ENCODE measurements at places on chromosomes 7 and 10.
A peak's percentile ranks its signal among the peaks of the same experiment; 100 is the strongest.

- no peak for DNase-seq
These were observed 305.3 kb downstream of the PRPF18 start for GRCh38 chr10:13892001-13892491.

- DNase-seq = no peak
These were observed 60.6 kb upstream of the SHH start for GRCh38 chr7:155872678-155873369.

DNA sequence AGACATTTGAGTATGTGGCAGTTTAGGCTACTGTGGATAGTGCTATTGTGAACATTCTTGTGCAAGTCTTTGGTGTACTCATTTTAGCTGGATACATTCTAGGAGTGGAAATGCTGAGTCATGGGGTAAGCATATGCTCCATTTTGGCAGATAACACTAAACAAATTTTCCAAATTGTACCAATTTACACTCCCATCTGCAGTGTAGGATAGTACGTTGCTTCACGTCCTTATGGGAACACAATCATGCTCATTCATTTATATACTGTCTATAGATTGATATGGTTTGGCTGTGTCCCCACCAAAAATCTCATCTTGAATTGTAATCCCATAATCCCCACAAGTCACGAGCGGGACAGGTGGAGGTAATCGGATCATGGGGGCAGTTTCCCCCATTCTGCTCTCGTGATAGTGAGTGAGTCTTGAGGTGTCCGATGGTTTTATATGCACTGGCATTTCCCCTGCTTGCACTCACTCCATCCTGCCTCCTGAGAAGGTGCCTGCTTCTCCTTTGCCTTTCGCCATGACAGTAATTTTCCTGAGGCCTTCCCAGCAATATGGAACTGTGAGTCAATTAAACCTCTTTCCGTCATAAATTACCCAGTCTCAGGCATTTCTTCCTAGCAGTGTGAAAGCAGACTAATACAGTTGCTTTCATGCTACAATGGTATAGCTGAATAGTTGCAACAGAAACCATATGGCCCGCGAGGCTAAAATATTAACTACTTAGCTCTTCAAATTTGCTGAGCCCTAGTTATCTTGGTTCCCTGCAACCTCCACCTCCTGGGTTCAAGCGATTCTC is 25.6 kb downstream of the RNF216 start:
- peak; percentile 81 for DNase-seq

- no peak for DNase-seq
These were observed 109.2 kb downstream of the STRA8 start for GRCh38 chr7:135342887-135343286.

DNA sequence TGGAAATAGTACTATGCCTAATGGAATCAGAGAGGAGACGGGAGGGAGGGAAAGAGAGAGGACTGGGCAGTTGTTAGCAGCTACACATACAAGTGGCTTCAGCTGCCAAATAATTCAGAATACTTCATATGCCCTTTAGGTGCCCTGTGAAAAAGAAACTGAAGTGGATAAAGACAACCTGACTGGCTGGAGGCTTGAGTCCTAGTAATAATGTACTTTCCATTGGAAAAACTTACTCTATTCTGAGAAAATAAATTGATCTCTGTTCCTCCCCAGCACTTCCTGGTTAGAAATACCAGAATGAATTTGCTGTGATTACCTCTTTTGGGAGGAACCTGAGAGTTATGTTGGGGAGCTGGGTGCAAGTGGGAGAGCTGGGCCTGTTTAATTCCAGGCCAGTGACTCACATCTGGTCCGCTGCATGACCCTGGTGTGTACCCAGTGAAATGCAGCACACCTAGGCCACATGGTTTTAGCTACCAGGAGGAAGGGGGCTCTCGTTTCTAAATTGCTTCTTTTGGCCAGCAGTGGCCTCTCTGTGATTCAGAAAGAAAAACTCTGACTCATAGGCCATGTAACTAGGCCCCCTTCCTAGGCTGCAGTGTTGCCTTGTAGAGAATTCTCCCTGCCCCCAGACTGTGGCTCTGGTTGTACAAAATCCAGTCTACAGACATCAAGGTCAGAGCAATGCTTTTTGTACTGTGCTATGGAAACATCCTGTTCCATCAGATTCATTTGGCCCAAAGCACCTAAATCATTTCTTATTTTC is 6.5 kb downstream of the AGFG2 start:
- peak; percentile 88 for DNase-seq

DNA sequence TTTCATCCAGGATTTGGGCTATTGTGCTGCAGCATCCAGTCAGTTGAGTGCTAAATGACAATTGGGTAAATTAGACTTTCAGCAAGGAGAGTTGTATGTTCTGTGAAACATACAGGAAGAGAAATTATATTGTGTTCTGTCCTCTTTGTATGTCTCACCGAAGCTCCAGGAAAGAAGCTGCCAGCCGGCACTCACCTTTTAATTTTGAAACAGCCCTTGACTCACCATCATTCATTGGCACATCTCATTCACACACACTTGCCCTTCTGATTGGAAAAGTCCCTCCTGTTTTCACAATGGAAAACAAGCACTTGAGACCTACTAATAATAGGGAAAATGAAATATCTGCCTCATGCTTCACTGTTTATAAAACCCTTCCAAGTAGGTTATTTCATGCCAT is 495.6 kb downstream of the RPS24 start:
- no peak for DNase-seq
